Right atrium auricular region (tissue), 2 donors: ENCODE measurements at places on chromosomes 5 and 9. TPM values are rescaled to one million over a fixed set of nuclear protein-coding genes. Genes with fewer than 3 reads are reported as not detected.

GRCh38 chr9:20702570-20702969 lies 18.5 kb downstream of the FOCAD start:
- no peak for DNase-seq

DNA sequence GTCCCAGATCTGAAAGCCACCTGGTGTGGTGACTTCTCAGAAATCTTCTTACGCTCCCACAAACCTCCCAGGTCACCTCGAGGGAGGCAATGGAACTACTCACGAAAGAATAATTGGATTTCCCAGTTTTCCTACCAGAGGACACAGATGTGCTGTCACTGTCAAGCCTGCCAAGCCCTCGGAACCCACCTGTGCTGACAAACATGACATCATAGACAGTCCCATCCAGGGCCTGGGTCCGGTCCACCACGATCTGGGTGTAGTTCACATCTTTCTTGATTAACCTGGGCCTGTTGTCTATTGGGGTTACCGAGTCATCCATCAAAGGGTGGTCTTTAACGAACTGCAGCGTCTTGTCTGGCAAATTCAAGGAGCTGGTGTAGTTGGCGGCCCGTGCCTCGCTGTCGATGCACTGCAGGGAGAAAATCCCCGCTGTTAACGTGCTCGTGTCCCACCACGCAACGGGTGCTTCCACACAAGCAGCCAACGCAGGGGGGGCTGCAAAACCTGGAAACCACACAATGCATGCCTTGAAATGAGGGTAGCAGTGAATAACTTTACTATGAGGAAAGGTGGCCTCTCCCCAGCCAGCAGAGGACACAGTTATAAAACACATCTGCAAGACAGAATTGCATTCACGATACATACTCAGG lies 69.0 kb downstream of the SECISBP2 start:
- no peak for DNase-seq

- no peak for DNase-seq
These were observed 142.9 kb downstream of the HSD17B3 start for GRCh38 chr9:96158909-96159575.

DNA sequence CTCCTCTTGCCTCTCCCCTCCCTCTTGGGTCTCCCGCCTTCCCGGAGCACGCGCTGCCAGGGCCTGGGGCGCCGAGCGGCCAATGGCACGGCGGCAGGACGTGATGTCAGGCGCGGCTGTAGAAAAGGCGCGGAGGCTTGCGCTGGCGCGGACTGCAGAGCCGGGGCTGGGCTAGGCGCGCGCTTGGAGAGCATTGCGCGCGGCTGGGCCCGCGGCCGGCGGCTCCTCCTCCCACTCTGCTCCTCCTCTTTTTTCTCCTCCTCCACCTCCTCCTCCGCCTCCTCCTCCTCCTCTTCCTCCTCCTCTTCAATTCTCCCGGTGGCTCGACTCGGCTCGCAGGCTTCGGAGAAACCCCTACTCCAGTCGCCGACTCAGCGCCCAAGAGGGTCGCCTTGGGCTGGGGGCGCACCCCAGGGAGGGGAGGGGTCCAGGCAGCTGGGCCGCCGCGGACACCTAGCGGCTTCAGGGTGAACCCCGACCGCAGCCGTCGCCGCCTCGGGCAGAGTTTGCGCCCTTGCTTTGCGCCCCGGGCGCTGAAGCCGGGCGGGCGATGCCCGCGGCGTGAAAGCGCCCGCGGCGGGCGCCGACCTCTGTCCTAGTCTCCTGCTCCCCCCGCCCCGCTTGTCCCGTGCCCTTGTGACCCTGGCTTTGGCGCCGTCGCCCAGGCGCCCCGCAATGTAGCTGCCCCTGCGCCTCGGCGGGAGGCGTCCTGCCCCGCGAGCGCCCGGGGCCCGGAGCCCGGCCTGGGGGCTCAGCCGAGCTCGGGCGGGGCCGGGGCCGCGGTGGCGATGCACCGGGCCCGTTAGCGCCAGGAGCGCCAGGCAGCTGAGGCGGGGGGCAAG lies at the start of gene LHX2:
LHX2 (plus strand) TSS at position 309 of the 842 bp plus-strand sequence. CDS start 581 bp downstream, outside the sequence.
- DNase-seq, result no peak

GRCh38 chr9:84852617-84853301 lies 183.2 kb downstream of the NTRK2 start:
- no peak for DNase-seq

DNA sequence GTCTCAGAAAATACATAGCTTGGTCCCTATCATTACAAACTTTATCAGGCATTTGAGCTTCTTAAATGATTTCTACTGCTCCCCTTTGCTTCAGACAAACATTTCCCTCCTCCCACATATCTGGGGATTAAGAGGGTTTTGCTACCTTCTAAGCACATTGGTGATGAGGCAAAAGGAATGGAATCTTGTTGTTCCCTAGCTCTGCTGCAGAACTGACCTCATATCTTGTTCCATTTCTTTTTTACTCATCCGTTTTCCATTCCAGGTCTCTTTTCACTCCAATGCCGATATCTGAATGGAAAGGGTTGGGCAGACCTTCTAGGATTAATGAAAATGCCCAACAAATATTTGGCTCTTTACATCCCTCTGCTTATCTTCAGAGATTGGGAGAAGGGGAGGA lies 444.6 kb downstream of the ZNF608 start:
- DNase-seq, result no peak

GRCh38 chr9:75739884-75740611 lies 150.4 kb upstream of the PCSK5 start:
- no peak for DNase-seq

DNA sequence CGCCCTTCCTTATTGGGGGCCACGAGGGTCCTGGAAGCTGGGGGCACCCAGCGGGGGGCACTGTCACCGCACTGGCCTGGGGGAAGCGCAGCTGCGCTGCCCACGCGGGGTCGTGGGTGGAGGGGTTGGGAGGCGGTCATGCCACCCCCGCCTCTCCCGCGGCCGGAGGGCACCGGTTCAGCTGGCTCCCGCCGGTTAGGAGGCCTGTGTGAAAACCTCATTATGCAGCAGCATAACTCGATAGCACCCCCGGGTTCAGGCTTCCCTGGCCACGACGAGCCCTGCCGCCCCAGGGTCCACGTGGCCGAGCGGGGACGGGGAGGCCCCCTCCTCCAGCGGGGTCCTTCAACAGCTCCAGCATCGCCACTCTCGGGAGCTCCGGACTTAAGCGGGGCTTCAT lies 91.2 kb upstream of the ERCC6L2 start:
- no peak for DNase-seq

The SPINK1 gene
- not detected for total RNA-seq

The KCNV2 gene
- total RNA-seq, result not detected

The RETREG1 gene
- 102 TPM for total RNA-seq

The PCAT7 gene
- not detected for total RNA-seq

The MYOZ3 gene
- total RNA-seq, result 3.5 TPM

The SPINK4 gene
- total RNA-seq, result not detected

The GLRA1 gene
- total RNA-seq, result not detected

The CTNND2 gene
- total RNA-seq, result 9.0 TPM
